T47D (cell line): ENCODE measurements at places on chromosomes 11 and 22.
A peak's percentile ranks its signal among the peaks of the same experiment; 100 is the strongest.

- DNase-seq, result no peak
Observed at GRCh38 chr11:88531831-88532230, 194.3 kb upstream of the CTSC start.

DNA sequence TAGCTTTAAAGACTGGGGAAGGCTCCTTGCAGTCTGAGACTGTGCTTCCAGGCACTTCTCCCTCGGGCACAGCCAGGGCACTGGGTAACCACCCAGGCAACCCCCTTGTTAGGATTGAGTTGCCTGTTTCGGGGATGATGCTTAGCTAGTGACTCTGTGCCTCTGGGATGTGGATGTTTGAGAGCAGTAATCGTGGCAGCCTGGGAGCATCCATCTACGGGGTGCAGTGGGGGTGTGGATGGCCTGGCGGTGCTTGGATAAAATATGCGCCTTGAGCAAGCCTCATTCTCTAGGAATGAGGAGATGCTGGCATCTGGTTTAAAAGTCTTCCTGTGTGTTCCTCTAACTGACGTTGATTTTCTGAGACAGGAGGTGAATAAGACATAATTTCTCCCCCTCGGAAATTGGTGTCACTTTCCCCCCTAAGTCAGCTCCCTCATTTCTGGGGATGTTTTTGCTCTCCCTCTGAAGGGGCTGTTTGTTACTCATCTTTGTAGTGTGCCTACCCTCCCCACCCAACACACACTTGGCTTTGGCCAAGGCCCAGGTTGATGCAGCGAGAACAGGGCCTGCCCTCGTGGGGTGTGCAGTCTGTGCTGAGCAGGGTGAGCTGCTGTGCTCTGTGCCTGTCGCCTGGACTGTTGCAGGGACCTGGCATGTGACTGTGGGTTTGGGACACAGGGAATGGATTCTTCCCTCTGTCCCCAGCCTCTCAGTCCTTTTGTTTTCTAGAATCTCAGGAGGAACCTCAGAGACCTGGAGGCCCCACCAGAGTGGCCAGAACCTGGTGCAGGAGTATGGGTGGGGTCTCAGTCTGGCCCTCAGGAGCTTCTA lies 2.0 kb downstream of the GNAZ start:
- DNase-seq, result no peak

- DNase-seq, result no peak
Observed at GRCh38 chr11:15742626-15743519, 613.5 kb downstream of the SOX6 start.

DNA sequence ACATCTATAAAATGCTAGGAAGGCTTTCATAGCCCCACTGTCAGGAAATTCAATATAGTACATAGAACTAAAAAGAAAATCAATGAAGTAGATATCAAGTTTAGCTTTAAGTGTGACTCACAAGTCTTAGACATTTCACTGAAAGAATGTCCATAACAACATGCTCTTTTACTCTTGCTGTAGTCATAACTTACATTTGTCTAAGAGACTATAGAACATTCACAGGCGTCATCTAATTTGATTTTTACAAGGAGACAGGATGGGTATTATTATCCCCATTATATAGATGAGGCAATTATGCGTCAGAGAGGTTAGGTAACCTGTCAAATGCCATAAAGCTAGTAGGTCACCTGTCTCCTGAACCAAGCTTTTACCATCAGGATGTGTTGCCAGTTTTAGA lies 36.9 kb downstream of the BDNF start:
- DNase-seq, result no peak

GRCh38 chr11:118396097-118396501 lies 5.3 kb upstream of the ATP5MG start:
- no peak for DNase-seq

- DNase-seq, result no peak
Observed at GRCh38 chr11:79019975-79020374, 420.9 kb downstream of the TENM4 start.

DNA sequence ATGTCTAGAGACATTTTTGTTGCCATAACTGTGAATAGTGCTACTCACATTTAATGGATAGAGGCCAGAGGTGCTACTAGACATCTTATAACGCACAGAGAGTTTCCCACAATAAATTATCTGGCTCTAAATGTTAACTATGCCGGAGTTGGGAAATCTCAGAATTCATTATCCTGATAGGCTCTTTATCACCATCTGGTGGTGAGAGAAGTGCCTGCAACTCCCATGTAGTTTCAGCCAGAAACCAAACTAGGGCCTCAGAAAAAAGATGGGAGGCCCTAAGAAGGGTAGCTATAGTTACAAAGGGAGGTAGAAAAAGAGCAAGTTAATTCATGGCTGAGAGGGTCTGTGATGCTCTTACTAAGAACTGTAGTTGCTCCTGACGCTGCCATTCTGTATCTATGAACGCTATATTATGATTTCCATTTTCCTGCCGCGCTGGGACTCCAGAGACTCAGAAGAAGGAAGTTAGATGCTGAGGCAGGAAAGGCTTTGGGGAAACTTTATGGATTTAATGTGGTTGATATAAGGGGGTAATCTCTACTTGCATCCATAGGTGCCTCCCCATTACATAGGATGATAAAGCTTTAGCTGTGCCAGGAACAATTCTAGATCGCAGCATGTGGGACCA lies 22.9 kb upstream of the MRPL17 start:
- DNase-seq, result no peak

DNA sequence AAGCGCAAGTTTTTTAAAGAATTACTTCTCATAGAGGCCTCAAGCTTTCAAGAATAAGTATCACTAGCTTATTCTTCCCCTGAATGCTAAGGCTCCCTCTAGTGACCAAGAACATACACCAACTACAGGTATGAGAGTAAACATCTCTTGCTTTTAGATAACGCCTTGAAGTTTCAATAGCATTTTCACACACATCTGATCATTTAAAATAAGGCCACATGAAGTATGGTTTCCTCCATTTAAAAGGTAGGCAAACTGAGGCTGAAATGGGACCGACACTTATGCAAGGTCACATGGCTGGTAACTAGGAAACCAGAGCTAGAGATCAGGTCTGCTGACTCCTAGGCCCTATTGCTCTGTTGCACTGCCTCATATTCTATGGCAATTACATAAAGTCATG lies 66.5 kb downstream of the CCDC34 start:
- DNase-seq, result peak; percentile 77

DNA sequence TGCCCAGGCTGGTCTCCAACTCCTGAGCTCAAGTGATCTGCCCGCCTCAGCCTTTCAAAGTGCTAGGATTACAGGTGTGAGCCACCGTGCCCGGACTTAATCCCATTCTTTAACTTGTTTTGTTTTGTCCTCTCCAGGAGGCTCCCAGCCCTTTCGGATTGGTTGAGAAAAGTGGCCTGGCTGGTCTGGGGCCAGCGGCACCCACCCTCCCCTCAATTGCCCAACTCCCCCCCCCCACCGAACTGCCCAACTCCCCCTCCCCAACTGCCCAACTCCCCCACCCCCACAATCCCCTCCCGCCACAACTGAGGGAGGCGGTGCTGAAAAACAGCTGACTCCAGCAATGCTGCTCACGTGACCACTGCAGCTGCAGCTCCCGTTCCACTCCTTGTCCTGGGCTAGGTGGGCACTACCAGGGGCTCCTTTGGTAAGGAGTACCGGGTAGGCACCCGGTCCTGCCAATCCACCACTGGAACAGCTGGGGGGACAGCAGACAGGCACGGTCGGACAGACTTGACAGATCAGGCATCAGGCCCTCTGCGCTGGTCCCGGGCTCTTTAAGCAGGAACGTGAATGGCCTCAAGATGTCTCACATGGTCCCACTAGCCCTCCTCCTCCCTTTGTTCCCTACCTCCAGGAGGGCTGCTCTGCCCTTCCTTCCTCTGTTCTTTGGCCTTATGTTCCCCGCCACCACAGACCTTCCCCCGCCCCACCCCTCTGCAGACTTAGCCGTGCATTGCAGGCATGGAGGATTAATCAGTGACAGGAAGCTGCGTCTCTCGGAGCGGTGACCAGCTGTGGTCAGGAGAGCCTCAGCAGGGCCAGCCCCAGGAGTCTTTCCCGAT lies at the start of gene TCN2:
TCN2 (plus strand) TSS at position 720 of the 845 bp plus-strand sequence. CDS start 158 bp downstream, outside the sequence.
- no peak for DNase-seq

DNA sequence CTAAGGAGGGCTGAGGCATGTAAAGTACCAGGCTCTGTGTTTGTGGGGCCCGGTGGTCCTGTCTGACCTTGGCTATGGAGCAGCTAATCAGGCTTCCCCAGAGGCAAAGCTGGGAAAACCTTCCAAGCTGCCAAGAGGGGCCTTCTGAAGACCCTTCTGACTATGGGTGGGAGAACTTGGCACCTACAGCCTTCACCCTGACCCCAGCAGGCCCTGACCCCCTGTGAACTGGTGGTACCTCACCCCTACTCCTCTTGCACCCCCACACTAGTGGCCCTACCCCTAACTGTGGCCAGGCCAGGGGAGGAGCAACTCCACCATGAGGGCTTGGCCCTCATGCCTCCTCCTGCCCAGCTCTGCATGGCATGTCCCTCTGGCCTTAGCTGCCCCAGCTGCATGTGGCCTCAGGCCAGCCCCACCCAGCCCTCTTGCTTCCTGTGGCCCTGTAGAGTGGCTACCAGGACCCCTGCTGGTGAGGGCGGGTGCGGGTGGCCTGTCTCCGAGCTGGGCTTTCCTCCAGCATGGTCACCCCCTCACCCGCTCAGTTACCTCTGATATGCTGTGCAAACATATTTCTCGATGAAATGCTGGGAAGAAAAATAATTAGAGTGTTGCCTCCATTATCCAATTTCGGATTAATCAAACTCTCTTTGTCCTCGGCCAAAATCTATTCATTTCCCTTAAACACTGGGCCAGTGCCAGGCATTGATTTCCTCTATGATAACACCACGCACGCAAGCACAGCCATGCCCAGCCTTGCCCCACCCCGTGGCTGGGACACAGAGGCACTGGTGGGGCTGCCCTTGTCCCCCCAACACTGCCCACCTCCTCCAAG lies 7.5 kb downstream of the GNAZ start:
- no peak for DNase-seq

GRCh38 chr11:44987506-44987905 lies 36.8 kb upstream of the TP53I11 start:
- DNase-seq, result no peak

DNA sequence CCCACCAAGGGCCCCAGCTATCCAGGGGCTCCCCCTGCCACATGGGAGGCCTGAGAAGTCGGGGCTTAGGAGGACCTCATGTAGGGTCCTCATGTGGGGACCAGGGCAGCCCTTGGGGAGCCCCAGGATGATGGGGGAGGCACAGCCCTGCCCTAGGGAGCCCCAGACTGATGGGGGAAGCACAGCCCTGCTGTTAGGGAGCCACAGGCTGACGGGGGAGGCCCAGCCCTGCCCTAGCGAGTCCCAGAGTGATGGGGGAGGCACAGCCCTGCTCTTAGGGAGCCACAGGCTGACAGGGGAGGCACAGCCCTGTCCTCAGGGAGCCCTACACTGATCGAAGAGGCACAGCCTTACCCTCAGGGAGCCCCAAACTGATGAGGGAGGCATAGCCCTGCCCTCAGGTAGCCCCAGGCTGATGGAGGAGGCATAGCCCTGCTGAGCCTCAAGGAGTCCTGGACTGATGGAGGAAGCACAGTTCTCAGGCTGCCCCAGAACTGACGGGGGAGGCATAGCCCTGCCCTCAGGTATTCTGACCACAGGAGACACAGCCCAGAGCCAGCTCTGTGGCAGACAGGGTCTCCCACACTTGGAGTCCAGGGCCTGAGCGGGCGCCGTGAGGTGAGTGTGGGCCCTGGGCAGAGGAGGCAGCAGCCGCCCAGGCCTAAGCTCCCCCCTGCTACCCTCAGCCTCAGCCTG lies 10.8 kb downstream of the PRR33 start:
- DNase-seq, result no peak

- DNase-seq, result no peak
Observed at GRCh38 chr22:34805771-34806170, 260.2 kb upstream of the ISX start.

DNA sequence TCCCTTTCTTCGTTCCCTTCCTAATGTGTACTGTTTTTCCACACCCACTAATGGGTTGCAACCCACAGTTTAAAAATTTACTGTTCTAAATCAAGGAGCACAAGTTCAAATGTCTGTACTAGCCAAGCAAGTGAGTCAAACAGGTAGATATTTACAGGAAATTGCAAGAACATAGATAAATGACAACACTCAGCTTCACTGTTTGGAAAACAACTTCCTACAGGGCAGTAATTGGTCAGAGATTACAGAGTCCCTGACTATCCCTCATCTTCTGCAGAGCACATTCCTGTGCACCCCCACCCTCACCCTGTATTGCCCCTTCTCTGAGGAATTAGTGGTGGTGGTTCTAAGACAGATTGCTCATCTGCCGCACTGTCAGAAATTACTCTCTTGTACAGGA lies 1.9 kb downstream of the SERPING1 start:
- DNase-seq, result no peak

- DNase-seq, result no peak
Observed at GRCh38 chr11:40405614-40406013, 1053.8 kb downstream of the LRRC4C start.

- DNase-seq, result no peak
Observed at GRCh38 chr22:41524809-41525449, 19.3 kb downstream of the POLR3H start.

GRCh38 chr11:103541186-103541795 lies 432.1 kb downstream of the DYNC2H1 start:
- no peak for DNase-seq

GRCh38 chr11:28114731-28115130 lies 6.5 kb downstream of the METTL15 start:
- no peak for DNase-seq

DNA sequence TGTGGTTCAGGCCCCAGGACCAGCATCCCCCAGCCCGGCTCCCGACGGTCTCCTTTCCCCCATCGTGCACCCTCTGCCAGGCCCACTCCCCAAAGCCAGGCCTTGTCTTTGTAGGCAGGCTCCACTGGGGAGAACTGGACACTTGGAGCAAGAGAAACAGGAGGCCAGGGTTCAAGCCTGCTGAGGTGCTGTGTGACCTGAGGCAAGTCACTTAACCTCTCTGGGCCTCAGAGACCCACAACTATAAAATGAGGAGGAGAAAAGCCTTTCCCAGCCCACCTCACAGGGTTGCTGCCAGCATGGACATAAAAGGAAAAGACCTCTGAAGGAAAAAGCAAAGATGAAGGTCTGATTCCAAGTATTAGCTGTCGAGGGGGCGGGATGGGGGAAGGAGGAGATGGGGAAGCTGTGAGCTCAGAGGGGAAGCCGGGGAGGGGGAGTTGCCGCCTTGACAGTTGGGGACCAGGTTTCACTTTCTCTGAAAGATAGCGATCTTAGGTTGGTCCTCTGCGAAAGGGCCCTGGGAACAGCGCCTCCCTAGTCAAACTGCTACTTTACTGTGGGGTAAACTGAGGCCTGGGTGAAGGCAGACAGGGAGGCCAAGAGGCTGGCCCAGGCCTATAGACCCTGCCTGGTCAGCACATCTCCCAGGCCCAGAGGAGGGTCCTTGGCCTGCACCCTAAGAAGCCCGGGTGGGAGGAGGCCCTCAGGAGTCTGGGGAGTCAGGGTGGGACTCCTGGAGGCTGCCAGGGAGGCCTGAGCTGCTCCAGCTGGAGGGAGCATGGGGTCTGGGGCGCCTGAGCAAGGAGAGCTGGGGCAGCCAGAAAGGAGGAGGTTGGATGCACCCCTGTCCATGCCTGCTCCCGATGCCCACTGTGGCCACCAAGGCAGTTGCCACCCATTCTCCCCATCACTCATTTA lies 991 bp upstream of the OSM start:
- DNase-seq, result no peak

- no peak for DNase-seq
Observed at GRCh38 chr11:122804161-122804560, 34.1 kb upstream of the CRTAM start.
